ENCODE measurements at places on chromosomes 5 and 9.

DNA sequence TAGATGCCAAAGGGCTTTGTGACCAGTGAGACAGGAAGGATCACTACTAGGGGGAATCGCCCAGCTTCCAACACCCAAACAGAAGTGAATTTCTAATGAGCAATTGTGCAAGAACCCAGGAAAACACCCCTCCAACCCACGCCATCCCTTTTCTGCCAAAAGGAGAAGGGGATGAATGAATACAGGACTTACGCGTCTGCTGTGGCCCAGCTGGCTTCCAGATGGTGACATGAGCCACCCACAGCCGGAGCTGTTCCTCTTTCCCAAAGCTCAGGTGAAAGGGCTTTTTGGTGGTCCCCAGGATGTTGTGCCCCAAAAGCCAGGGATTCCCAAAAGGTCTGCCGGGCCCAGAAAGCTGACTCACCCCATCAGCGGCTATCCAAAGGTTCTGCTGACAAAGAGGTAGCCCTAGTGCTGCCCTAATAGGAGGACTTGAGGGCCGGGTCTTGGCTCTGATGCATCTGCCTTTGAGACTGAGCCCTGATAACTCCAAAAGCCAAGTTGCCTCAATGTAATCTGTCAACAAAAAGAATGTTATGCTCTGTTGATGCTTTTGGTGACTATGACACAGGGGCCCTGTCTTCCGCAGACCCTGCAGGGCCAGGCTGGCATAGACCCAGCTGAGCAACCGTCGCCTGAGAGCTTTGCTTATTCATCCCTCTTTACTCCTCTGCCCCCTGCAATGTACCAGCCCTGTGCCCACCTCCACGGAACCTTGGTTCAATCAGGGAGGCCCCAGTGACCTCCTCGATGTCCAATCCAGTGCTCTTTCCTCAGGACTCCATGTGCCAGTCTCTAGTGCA, 14.5 kb downstream of the GSN start:
- no peaks in the 10 kb centered on the region for H3K27me3 ChIP-seq
- H3K36me3 ChIP-seq, result no peaks in the 10 kb centered on the region
- peaks cover 28% of the 10 kb centered on the region for H3K4me1 ChIP-seq
- H3K4me3 ChIP-seq, result no peak overlapping the region
- H3K27ac ChIP-seq, result no peak overlapping the region
- no peak for DNase-seq

GRCh38 chr5:640461-641330, 28.6 kb downstream of the CEP72 start:
- no peak for DNase-seq
- no peaks in the 10 kb centered on the region for H3K4me1 ChIP-seq
- H3K27me3 ChIP-seq, result no peaks in the 10 kb centered on the region
- H3K36me3 ChIP-seq, result peaks cover 99% of the 10 kb centered on the region
- H3K4me3 ChIP-seq, result no peak overlapping the region

GRCh38 chr5:136132087-136132486, 558 bp upstream of the SMAD5 start:
- DNase-seq, result peak; percentile 8
- H3K4me1 ChIP-seq, result peaks cover 2% of the 10 kb centered on the region
- peaks cover 14% of the 10 kb centered on the region for H3K36me3 ChIP-seq
- H3K4me3 ChIP-seq, result peak overlapping the region; percentile 93

GRCh38 chr5:38500573-38501260, 55.7 kb downstream of the LIFR start:
- H3K36me3 ChIP-seq, result no peaks in the 10 kb centered on the region
- H3K27ac ChIP-seq, result no peak overlapping the region
- no peaks in the 10 kb centered on the region for H3K27me3 ChIP-seq
- DNase-seq, result no peak

DNA sequence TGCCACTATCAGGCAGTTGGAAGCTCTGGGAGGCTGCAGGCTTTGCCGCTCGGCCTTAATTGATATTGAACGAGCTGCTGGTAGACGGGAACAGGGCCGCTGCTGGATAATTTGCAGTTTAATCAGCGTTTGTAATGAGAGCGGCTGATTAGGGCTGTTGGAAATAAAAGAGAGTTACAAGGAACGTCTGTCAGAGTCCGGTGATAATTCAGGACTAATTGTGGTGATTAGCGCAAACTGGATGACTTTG, 68.2 kb upstream of the TBCA start:
- H3K36me3 ChIP-seq, result no peaks in the 10 kb centered on the region
- peaks cover 89% of the 10 kb centered on the region for H3K27me3 ChIP-seq
- no peak overlapping the region for H3K4me3 ChIP-seq
- DNase-seq, result no peak
- H3K27ac ChIP-seq, result no peak overlapping the region
- peaks cover 23% of the 10 kb centered on the region for H3K4me1 ChIP-seq

DNA sequence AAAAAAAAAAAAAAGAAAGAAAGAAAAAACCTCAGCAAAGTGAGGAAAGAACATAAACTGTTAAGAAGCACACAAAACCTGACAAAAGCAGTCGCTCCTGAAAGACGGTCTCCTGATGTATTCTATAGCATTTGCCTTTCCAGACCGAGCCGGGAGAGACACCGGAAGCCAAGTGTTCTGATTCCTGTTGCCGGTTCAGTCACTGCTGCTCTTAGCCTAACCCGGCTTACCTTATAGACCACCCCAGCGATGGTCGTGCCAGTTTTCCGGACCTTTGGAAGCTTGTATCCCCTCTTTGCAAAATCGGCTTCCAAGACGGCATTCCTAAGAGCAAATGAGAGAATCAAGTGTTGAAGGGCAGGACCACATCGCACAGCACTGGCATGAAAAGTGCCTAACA, 630 bp downstream of the PSMB7 start:
- no peaks in the 10 kb centered on the region for H3K27me3 ChIP-seq
- peak overlapping the region; percentile 94 for H3K4me3 ChIP-seq
- peaks cover 10% of the 10 kb centered on the region for H3K36me3 ChIP-seq
- no peak for DNase-seq
- no peak overlapping the region for H3K27ac ChIP-seq

DNA sequence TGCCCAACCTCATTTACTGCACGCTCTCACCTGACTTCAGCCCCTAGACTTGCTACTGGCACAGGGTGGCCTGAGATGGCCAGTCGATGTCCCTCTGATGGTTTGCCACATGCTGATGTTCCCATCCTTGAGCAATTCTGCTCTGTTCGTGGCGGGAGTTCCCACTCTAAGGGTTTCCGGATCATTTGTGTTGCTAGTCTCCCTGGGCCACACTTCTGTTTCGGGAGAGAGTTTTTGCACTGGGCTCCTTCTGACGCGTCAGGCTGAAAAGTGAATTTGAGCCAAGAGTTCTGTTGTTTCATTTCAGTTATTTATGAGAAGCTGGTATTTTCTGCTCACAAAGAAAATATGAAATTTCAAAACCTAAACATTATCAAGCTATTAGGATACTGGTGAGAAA, 597.7 kb downstream of the BNC2 start:
- no peak overlapping the region for H3K27ac ChIP-seq
- H3K4me3 ChIP-seq, result no peak overlapping the region
- no peaks in the 10 kb centered on the region for H3K36me3 ChIP-seq
- DNase-seq, result no peak
- H3K4me1 ChIP-seq, result peaks cover 4% of the 10 kb centered on the region

GRCh38 chr5:96384353-96384752, 48.7 kb downstream of the PCSK1 start:
- no peak overlapping the region for H3K27ac ChIP-seq
- peaks cover 5% of the 10 kb centered on the region for H3K27me3 ChIP-seq
- H3K36me3 ChIP-seq, result no peaks in the 10 kb centered on the region
- H3K4me3 ChIP-seq, result no peak overlapping the region
- no peak for DNase-seq

GRCh38 chr5:72296256-72296655, 23.8 kb downstream of the MRPS27 start:
- H3K4me1 ChIP-seq, result peaks cover 1% of the 10 kb centered on the region
- H3K4me3 ChIP-seq, result no peak overlapping the region
- DNase-seq, result no peak

DNA sequence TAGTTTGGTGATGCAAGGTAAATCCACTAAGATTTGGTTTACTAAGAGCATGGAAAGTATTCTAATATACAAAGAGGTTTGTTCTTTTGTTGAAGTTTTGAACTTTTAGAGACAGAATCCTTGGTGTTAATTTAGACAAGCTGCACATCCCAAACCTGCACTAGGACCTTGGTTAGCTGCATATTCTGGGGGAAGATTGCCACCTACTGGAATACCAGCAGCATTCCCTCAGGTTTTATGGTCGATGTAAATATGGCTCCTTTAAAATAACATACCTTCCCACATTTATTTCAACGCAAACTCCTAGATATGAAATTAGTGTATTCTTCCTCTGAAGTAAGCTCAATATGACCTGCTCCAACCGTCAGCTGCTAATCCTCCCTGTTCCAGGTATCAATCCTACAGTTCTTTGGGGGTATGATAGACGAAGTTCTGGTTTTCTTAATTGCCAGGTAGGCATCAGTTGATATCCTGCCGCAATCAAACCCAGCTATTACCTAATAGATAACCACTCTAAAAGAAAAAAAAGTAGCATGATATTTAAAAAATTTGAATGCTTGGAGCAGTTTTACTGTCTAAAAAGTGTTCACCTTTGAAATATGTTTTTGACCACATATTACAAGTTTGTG, 624.1 kb downstream of the ISL1 start:
- no peaks in the 10 kb centered on the region for H3K4me1 ChIP-seq
- H3K36me3 ChIP-seq, result no peaks in the 10 kb centered on the region
- peaks cover 94% of the 10 kb centered on the region for H3K27me3 ChIP-seq
- H3K27ac ChIP-seq, result no peak overlapping the region

DNA sequence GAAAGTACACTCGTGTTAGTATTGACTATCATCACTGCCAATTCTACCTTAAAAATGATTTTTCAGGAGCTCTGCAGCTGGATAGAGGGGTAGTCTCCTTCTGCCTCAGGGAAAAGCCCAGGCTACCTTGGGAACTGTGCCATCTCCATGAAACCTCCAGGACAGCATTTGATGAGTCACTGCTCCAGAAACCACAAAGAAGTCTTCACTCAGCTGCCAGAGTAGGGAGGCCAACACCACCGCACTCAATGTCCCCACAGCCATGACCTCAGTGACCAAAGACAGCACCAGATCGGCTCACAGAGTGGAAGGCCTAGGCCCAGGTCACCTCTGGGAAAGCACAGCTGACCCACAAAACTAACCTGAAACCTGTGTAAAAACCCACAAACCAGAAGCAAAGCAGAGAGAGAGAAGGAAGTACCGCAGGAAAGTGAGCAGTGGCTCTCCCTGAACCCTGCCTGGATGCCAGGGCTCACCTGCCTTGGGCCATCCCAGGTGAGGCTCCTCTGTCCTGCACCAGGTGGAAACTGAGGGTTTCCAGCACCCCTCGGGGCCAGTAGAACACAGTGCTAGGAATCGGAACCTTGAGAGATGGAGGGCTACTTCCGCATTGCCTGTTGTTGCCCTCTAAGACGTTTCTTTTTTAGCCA, 30.0 kb downstream of the S1PR3 start:
- peaks cover 15% of the 10 kb centered on the region for H3K4me1 ChIP-seq
- no peaks in the 10 kb centered on the region for H3K27me3 ChIP-seq
- no peak overlapping the region for H3K4me3 ChIP-seq
- no peak overlapping the region for H3K27ac ChIP-seq

DNA sequence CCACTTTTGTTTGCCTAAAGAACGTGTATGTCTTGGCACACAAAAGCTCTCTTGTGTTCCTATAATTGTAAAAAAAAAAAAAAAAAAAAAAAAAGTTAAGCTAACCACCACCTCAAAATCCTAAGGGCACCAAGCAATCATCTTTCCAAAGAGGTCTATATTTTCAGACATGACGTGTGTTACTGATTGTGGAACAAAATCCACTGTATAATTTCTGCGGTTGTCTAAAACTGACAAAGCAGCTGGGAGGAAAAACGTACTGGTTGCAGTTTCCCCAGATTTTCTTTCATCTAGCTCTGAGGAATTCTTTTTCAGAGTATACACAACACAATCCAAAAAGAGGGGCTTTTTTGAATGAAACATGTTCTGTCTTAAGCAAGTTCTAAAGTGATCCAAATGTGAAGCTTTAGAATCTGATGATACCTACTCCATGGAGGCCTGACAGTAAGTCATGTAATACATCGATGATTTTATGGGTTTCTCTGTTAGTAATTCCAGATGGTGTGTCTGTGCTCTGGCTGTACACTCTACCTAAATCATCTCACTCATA, 375.6 kb upstream of the NUDT12 start:
- H3K4me3 ChIP-seq, result no peak overlapping the region
- no peak for DNase-seq
- no peaks in the 10 kb centered on the region for H3K36me3 ChIP-seq

GRCh38 chr9:111924281-111924680, 27.7 kb downstream of the UGCG start:
- no peaks in the 10 kb centered on the region for H3K4me1 ChIP-seq
- H3K4me3 ChIP-seq, result no peak overlapping the region
- H3K27ac ChIP-seq, result no peak overlapping the region
- H3K27me3 ChIP-seq, result no peaks in the 10 kb centered on the region
- peaks cover 60% of the 10 kb centered on the region for H3K36me3 ChIP-seq
- DNase-seq, result no peak

DNA sequence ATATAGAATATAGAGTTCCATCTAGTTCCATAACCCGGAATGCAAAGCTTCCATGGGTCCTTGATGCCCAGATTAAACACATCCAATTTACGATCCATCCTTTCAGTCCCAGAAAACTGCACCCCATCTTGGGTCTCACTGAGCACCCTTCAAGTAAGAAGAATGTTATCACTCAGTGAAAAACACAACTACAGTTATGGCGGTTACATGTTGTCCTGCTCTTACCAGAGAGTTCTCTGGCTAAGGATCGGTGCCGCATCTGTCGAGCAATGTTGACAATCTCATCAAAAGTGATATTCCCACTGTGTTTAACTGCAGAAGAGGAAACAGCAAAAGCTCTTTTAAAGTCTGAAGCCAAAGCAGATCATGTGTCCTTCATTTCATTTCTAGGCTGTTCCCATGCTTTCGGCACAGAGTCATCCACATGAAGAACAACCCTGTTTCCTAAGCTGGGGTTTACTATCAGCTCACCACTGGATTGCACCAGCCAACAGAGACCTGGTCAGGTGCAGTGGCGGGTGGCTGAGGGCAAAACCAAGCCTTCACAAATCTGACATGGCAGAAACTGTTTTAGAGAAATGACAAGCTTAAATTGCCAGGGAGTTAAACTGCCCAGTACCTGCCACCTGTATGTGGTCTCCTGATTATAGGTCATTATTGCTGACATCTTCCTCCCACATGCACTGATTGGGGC, 2.9 kb downstream of the RPL12 start:
- H3K36me3 ChIP-seq, result peaks cover 74% of the 10 kb centered on the region
- no peak for DNase-seq
- H3K27ac ChIP-seq, result no peak overlapping the region
- H3K27me3 ChIP-seq, result no peaks in the 10 kb centered on the region

Measured in neuronal stem cell (in vitro differentiated cells).